ENCODE measurements at places on chromosomes 6 and 20.

GRCh38 chr6:150250826-150251225 lies 108.0 kb downstream of the PPP1R14C start:
- DNase-seq: no peak

- DNase-seq: no peak
Observed at GRCh38 chr6:129280749-129281148, 397.8 kb downstream of the LAMA2 start.

DNA sequence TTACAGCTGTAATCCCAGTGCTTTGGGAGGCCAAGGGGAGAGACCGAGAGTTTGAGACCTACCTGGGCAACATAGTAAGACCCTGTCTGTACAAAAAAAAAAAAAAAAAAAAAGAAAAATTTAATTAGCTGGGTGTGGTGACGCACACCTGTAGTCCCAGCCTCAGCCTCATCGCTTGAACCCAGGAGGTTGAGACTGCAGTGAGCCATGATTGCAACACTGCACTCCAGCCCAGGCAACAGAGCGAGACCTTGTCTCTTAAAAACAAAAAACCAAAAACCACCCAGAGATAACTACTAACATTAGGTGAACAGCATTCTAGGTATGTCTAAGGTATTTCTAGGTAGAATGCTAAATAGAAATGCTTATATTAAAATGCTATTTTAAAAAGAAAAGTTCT lies 21.0 kb upstream of the PI16 start:
- no peak for DNase-seq

DNA sequence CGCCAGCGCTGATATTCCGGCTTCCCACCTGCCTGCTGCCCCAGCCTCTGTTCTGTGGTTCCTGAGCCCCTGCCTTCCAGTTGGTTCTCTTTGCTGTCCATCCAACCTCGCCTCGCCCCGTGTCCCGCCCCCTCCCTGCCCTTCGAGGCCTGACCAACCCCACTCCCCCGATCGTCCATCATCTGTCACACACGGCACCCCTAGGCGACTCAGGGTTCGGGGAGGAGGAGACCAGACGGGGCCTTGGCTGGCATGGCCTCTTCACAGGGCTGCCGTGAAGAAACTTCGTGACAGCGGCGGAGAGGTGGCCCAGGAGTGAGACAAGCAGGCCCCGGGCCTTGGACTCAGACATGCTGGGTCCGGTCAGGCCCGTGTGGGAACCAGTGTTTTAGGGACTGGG lies 226.1 kb downstream of the QKI start:
- no peak for DNase-seq

DNA sequence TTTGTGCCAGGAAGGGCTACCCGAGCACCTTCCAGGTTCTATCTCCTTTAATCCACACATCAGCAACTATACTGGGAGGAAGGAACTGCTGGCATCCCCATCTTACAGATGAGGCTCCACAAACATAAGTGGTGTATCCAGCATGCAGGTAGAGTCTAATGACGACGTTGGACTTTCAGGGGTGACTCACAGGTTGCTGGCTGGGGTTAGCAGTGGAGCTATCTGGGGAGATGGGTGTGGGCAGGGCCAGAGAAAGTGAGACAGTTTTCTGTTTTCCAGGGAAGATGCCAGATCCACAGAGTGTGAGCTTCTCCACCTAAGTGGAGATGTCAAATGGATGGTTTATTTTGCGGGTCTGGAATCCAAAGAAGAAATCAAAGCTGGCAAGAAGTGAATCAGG lies 31.8 kb downstream of the CDH22 start:
- no peak for DNase-seq

DNA sequence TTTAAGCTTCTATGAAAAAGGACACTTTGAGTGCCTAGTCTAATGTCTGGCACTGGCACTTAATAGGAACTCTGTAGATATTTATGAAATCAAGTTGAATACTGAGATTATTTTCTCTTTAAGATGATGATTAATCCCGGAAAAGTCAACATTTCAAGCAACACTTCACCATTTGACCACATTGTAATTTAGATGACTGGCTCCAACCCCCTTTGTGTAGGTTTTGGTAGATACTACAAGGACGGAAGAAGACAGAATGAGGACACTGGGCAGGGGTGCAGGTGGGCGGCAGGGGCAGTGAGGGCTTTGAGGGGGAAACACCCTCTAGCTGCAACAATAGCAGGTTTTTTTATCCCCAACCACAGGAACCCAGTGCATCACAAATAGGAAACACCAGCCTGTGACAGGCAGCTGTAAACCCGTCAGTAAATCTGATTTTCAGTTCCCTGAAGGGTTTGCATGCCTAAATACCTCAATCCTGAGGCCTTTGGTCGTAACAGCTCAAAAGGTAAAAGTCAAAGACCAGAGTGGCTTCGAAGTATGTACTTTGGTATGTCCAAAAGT lies 4.6 kb downstream of the DTNBP1 start:
- DNase-seq: no peak

DNA sequence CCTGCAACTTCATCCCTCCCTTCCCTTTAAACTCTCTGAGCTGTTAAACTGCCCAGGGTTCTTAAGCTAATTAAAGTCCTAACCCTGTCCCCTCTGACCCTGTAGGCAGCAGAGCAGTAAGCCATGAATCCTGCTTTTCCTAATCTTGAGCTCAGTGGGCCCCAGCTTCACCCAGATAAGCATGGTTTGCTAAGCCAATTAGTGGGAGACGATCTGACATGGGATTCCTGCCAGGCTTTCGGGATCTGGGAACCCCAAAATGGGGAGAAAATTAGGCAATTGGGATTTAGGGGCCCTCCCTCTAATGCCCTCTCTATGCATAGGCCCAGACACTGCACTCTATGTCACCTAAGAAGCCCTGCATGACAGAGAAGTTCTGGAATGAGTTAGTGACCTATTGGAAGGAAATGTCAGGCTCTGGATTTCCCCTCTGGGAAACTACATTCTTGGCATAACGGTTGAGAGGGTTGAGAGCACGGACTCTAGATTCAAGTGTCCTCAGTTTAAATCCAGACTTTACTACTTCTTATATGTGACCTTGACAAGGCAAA lies 4.6 kb downstream of the XKR7 start:
- DNase-seq: no peak

DNA sequence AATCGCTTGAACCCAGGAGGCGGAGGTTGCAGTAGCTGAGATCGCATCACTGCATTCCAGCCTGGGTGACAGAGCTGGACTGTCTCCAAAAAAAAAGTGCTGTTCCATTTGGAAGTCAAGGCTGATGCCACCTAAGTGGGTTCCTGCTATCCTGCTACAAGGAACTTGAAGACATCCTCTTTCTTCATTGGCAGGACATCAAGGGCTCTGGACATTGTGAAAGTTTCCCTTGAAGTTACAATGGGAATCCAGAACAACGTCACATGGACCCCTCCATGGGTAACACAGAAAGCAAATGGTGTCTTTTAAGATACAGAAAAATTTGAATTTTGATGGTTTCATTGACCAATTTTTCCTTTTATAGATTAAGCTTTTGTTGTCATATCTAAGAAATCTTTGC lies 15.5 kb upstream of the ITCH start:
- DNase-seq: no peak

GRCh38 chr6:7726416-7727085 lies 652 bp downstream of the BMP6 start:
- no peak for DNase-seq

DNA sequence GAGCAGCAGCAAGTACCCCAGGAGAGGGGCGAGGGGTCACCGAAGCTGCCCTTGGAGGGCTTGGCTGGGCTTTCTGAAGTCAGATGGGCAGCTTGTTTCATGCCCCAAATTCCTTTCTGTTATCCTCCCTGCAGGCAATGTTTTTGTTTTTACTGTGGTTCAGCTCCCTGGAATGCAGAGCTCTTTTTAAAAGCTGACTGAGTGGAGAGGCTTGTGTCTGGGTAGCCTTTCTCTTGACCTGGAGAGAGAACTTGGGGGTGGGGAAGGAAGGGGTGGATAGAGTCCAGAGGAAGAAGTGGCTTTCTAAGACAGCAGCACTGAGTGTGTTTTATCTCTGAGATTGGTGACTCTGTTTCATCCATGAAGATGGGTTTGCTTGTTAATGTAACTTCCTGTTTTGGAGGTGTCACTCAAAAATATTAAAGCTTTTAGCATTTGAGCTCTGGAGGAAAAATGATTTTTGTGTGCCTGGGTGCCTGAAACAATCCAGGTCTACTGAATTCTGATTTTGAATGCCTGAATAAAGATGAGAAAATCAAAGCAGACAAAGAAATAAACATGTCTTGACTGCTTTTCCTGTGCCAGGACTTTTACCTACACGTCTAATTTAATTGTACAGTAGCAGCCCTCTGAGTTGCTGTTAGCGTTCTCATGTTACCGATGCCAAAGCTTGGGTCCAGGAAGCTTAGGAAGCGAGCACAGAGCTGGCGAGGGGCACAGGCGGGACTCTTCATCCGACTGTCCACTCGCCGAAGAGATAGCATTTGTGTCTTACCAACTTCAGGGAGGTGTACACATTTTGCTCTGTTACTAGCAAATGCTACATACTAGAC lies 78.2 kb upstream of the EEF1E1 start:
- DNase-seq: peak; percentile 70

DNA sequence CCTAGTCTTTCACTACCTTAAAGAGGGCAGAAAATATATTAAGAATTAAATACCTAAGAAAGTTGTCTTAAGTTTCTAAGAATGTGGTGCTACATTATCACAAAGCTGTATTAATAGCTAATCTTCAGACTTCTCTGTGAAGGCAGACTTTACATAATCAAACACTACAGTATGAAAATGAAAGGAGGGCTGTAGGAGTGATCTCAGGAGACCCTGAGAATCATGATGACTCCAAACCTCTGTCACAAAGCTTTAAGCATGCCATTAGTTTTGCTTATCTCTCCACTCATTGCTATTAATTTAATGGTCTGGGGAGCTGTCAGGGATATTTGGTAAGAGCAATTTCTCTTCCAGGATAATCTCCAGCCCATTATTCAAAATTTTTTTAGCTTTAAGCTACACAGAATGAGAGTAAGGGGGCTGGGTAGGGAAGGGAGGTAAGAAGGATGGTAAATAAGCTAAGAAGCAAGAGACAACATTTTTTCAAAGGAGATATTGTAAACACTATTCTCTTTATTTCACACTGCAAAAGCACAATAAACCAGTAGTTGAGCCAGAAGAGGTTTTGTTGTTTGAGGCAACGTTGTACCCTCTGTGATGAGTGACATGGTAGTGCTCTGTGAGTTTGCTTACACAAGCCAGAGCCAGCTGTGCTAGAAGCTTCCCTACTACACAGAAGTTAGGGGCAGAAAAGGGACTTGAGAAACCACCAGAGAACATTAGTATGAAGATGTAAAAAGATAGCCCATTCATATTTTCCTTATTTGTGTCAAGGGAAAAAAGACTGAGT lies 258.8 kb downstream of the GMDS start:
- DNase-seq: peak; percentile 13

DNA sequence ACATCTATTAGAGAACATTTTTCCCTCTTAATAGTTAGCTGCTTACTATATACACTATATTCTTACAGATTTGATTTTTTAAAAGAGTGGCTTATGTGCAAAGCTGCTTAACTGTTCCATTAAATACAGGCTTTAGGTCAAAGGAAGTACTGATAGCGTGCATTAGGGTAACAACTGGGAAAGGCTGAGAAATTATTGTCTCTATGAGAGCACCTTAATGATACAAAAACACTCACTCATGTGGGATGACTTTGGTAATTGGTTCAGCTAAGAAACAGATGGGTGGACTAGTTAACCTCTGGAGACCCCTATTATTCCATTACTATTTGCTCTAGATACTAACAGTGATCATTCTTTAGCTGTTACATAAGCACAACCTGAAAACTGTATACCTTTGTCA lies 4.0 kb downstream of the DCDC2 start:
- DNase-seq: no peak

GRCh38 chr20:8433291-8433690 lies 301.2 kb downstream of the PLCB1 start:
- DNase-seq: no peak

GRCh38 chr6:146889303-146889702 lies 290.5 kb downstream of the ADGB start:
- no peak for DNase-seq

DNA sequence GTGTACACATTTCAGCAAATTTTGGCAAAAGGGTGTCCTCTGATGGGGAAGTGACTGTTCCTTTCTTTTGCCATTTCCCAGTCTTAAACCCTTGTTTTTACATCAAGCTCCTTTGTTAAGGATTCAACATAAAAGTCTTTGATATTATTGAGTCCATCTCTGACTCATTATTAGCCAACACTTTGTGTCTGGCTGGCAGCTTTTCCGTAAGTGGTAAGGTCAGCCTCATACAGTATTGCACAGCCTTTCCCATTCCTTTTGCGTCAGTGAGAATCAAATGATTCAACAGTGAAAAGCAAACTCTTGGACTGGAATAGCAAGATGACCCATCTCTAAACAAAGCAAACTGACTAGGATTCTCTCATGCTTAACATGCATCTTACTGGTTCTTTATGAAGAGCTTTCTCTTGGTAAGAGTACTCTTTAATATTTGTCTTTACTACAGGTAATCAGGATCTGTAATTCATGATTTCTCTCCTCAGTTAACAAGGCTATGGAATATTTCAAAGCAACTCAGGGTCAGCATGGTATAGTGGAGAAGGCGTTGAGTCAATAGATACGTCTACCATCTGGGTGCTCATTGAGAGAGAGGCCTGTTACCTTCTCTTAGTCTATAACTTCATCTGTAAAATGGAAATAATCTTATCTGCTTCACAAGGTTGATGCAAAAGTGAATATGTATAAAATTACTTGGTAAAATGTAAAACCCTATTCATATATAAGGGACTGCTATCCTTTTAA lies 183.6 kb downstream of the PRL start:
- DNase-seq: peak; percentile 72

- no peak for DNase-seq
Observed at GRCh38 chr6:170358496-170358895, 51.9 kb downstream of the FAM120B start.

DNA sequence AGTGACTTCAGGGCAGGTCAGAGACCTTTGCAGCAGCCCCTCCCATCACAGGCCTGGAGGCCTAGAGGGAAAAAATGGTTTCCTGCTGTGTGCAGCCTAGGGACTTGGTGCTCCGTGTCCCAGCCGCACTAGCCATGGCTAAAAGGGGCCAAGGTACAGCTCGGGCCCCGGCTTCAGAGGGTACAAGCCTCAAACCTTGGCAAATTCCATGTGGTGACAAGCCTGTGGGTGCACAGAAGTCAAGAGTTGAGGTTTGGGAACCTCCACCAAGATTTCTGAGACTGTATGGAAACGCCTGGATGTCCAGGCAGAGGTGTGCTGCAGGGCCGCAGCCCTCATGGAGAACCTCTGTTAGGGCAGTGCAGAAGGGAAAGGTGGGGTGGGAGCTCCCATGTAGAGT lies 34.0 kb downstream of the UBE3D start:
- no peak for DNase-seq
